ENCODE measurements at places on chromosomes 7 and 10. TPM values are rescaled to one million over a fixed set of nuclear protein-coding genes. Genes with fewer than 3 reads are reported as not detected.

The GLI3 gene
- 23.1 TPM for total RNA-seq

The POLD2 gene
- 179 TPM for total RNA-seq

The SNCG gene
- 4.2 TPM for total RNA-seq

The ITPRID1 gene
- total RNA-seq, result not detected

The LIPF gene
- not detected for total RNA-seq

The PRLHR gene
- not detected for total RNA-seq

The PCLO gene
- 2.0 TPM for total RNA-seq

The FGFBP3 gene
- 1.1 TPM for total RNA-seq

The TOMM7 gene
- total RNA-seq, result 376 TPM

The KIF11 gene
- total RNA-seq, result 21.3 TPM

The GDF2 gene
- total RNA-seq, result not detected

The CYP2C19 gene
- total RNA-seq, result not detected

The ENKUR gene
- total RNA-seq, result 0.33 TPM

The KIAA1217 gene
- total RNA-seq, result 48.7 TPM

The FBH1 gene
- total RNA-seq, result 61.8 TPM
